ENCODE measurements at places on chromosomes 4 and X.

DNA sequence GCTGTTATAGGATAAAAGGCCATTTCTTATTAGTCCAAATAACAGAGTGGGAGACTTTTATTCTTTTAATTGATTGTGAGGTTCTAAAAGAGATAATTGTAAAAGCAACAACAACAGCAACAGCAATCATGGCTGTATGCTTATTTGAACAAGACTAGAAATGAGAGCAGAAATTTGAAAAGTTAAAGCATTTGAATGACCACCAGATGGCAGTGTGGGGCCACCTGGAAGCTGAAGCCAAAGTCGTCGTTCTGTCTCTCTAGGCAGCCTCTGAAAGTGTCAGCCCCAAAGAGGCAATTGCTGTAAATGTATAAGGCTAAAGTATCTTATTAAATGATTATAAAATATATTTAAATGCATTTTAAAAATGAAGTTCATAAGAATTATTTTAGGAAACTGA, 42.2 kb downstream of the SH2D1A start:
- ATAC-seq, result peak; percentile 82

GRCh38 chr4:2413821-2414610, 4.4 kb downstream of the ZFYVE28 start:
- ATAC-seq, result no peak

DNA sequence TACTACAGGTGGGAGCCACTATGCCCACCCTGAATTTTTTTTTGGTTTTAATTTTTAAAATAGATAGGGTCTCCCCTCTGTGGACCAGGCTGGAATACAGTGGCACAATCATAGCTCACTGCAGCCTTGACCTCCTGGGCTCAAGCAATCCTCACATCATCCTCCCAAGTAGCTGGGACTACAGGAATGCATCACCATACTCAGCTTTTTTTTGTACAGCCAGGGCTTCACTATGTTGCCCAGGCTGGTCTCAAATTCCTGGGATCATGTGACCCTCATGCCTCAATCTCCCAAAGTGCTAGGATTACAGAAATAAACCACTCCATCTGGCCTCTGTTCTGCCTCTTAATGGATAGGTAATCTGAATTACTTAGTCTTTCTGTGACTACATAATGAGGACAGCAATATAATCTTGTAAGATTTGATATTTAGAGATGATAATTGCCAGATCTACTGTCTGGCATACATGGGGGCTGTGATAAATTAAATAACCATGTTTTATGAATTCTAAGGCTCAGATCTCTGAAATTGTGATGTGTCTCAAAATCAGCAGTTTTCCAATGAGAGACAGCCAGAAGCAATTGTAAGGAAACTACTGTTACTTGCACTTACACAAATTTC, 26.7 kb downstream of the PDS5A start:
- ATAC-seq, result peak; percentile 61

- ATAC-seq, result no peak
Measured at GRCh38 chr4:1395941-1396805, 10.1 kb downstream of the NKX1-1 start.

- ATAC-seq, result no peak
Measured at GRCh38 chr4:31518796-31519250, 798.7 kb downstream of the PCDH7 start.

DNA sequence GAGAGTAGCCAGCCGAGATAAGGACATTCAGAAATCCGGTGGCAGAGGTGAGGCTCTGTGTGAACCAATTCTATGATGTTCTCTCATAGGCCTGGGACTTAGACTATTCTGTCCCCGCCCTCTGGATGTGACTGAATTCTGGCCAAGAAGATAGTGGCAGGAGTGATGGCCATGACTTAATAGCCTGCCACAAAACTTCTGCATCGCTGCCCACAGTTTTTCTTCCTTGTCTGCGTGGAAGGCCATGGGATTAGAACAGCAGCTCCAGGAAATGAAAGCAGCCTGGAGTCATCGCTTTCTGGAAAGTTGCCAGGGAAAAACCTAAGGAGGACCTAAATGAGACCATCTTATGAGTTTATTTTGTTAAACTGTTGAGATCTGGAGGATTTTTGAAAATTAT, 134.7 kb downstream of the F11 start:
- no peak for ATAC-seq

- ATAC-seq, result no peak
Measured at GRCh38 chrX:109360301-109360700, 121.6 kb downstream of the GUCY2F start.

- no peak for ATAC-seq
Measured at GRCh38 chrX:125577479-125577878, 257.8 kb downstream of the TEX13C start.

GRCh38 chr4:35739308-35739707, 505.0 kb downstream of the ARAP2 start:
- ATAC-seq, result no peak

DNA sequence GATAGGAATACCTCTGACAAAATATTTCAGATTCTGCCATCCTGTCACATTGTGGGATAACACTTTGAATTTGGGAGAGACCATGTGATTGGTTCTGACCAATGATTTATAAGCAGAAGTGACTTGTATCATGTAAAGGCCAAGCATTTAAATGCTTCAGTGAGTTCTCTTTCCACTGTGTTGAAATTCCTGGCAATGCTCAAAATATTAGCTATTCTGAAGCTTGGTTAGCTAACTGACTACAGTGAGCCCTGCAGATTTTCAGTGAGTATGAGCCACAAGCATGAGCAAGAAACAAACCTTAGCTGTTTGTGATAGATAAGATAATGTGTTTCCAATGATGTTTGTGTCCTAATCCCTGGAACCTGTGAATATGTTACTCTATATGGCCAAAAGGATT, 562.8 kb upstream of the AADAT start:
- no peak for ATAC-seq

- ATAC-seq, result no peak
Measured at GRCh38 chr4:113385281-113385899, 335.9 kb downstream of the ANK2 start.

DNA sequence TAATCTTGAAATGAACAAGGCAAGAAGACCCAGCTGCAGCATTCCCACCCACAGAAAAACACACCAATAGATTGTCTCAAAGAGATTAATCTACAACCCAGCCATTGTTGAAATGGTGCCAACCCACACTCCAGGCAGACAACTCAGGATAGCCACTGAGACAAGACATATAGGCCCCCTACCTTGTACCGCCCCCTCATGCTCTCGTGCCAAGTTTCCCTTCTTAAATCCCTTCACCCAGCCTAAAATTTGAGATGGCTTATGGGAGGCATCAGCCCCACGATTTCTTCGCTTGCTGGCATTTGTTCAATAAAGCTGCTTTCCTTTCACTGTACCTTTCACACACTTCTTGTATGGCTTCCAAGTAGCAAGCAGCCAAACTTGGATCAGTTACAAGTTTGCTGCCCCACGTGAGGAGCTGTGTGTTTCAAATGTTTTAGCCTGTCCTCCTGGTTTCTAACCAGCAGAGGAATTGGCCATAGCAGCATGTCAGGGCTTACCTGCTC, 1754.1 kb downstream of the C4orf33 start:
- no peak for ATAC-seq

GRCh38 chr4:53620956-53621355, 29.7 kb upstream of the LNX1 start:
- ATAC-seq, result no peak

DNA sequence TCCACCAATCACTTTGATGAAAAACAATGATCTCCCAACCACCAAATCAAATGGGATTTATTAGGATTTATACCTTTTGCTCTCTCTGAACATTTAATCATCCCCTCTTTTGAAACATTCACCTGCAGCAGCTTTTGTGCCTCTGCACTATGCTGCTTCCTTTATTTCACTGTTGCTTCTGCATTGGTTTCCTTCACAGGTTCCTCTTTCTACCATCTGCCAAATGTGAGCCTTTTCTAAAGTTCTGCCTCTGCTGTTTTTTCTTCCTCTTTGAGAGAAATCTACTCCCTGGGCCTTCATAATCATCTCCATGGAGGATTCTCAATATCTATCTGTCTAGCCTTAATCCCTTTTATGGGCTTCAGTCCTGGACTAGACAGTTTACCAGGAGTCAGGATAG, 24.7 kb downstream of the CUL4B start:
- ATAC-seq, result no peak

GRCh38 chr4:64000241-64000640, 409.0 kb downstream of the TECRL start:
- ATAC-seq, result no peak

GRCh38 chrX:66634272-66634671, 4.6 kb downstream of the EDA2R start:
- ATAC-seq, result peak; percentile 2

GRCh38 chr4:49000806-49001205, 14.7 kb downstream of the CWH43 start:
- ATAC-seq, result no peak

Data from SK-N-SH treated with all-trans-retinoic acid at 6 μM for 48 hours (cell line).